ENCODE measurements at places on chromosomes 12 and 14.

DNA sequence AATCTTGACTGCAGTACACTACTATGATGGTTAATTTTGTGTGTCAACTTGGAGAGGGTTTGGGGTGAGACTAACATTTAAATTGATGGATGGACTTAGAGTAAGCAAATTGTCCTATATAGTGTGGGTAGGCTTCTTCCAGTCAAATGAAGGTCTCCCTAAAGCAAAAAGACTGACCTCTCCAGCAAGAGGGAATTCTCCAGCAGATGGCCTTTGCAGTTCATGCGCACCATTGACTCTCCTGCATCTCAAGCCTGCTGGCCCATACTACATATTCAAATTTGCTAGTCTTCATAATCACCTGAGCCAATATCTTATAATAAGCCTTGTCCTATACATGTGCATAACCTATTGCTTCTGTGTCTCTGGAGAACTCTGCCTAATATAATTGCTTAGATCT, 260.2 kb downstream of the RERGL start:
- no peak for DNase-seq

GRCh38 chr12:18861287-18861858, 123.5 kb downstream of the CAPZA3 start:
- no peak for DNase-seq

- peak; percentile 75 for DNase-seq
Observed at GRCh38 chr14:63006531-63006930, 38.7 kb downstream of the KCNH5 start.

GRCh38 chr12:68803948-68804656, 3.9 kb upstream of the MDM2 start:
- DNase-seq, result no peak

- DNase-seq, result no peak
Observed at GRCh38 chr12:29346769-29347421, 34.1 kb downstream of the ERGIC2 start.

GRCh38 chr14:31480156-31480555, 7.7 kb downstream of the GPR33 start:
- no peak for DNase-seq

DNA sequence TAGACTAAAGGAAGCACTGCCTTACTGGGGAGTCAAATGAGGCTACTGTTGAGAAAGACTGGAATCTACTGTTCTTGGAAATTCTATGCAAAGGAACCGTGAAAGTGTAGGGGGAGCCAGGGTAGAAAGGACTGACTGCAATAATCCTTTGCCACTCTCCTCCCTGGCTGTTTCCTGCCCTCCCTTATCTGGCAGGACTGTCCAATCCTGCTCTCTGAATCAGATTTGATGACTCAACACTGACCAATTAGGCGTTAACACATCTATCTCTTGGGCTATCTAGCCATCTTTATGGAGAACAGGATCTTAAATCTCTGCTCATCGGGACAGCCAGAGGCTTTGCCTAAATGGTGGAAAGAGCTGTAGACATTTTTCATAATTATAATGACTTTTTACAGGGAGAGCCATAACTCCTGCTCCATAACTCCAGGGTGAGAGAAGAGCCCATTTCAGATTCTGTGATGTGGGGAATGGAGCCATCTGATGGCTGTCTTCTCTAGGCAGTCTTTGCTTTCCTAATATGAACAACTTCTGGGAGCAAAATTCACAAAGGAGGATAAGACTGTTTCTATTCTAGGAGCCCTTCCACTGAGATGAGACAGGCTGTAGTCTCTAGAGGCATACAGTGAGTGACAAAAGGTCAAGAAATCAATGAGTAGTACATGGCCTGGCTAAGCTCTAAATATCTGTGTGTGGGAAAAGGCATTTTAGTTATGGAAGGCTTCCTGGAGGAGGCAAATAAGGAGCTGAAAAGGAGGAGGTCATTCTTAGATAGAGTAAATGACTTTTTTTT, 68.9 kb upstream of the CISTR start:
- DNase-seq, result no peak
